ENCODE measurements at places on chromosomes 6 and 20.

DNA sequence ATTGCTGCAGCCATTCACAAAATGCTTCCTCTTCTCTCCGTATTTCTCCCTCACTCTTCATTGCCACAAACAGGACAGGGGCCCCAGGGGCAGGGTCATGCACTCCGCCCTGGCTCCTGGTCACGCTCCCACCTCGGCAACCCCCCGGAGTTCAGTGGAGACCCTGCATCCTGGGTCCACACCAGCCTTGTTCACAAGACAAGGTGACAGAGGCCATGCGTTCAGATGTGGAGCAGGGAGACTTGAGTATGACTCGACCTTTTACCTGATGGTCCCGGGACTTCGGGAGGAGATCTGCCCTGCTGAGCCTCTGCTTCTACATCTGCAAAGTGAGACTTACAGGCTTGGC is 49.4 kb downstream of the ANKRD60 start:
- no peak for DNase-seq

GRCh38 chr6:148818939-148819575 is 72.2 kb downstream of the UST start:
- DNase-seq, result no peak

GRCh38 chr20:51862796-51863195 is 60.5 kb upstream of the SALL4 start:
- DNase-seq, result no peak

GRCh38 chr6:10403385-10404106 is 11.3 kb downstream of the TFAP2A start:
- DNase-seq, result no peak

GRCh38 chr20:16942756-16943155 is 194.6 kb downstream of the OTOR start:
- no peak for DNase-seq

- DNase-seq, result no peak
Observed at GRCh38 chr20:44471481-44471882, 4.2 kb upstream of the TTPAL start.

GRCh38 chr6:37812841-37813240 is 6.7 kb upstream of the ZFAND3 start:
- DNase-seq, result no peak

- no peak for DNase-seq
Observed at GRCh38 chr6:67300430-67301040, 1334.5 kb upstream of the ADGRB3 start.

DNA sequence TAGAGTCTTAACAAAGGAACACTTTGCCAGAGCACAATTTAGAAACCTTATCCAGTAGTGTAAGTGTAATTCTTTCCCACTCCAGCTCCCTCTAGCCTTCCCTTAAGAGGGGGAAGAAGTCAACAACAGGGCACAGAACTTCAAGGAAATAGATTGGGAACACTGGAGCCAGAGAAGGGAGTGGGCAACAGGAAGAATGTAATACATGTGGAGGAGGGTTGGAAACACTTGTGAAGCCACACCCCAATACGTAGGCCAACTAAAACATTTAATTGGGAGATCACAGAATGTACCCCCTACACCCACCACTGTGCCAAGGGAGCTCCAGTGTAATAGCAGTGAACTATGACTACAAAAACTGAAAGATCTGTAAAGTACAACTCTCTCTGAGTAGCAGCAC is 735.7 kb upstream of the HS3ST5 start:
- DNase-seq, result no peak

DNA sequence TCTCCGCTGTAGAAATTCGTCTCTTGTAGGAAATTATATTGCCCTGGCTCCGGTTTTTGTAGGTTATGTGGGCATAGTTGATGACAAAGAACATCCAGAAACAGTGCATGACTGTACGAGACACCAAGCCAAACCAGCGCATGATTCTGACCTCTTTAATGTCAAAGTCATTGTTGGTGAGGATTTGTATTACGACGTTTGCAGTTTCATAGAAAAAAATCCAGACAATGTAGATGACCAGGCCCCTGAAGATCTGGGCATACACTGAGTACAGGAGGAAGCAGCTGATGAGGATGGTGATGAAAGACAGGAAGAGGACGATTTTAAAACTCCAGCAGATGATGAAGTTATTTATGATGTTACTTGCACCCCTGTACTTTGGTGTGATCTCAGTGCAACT is 39.1 kb upstream of the TBC1D22B start:
- no peak for DNase-seq

DNA sequence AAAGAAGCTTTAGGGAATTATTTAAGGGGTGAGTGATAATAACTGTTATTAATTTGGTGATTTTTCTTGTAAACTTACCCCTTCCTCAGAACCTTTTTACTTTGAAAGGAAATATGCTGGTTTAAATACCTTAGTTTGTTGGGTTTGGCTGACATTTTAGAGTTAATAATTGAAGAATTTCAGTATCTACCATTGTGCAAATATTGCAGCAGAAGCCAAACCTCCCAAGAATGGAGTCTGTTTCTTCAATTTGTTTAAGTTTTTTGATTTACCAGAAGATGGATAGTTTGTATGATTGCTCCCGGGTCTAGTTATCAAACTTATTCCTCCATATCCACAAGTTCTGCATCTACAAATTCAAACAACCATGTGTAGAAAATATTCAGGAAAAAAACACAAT is 77.1 kb downstream of the ATRN start:
- no peak for DNase-seq

GRCh38 chr20:3887876-3888620 is 1.1 kb upstream of the PANK2 start:
- DNase-seq, result no peak

DNA sequence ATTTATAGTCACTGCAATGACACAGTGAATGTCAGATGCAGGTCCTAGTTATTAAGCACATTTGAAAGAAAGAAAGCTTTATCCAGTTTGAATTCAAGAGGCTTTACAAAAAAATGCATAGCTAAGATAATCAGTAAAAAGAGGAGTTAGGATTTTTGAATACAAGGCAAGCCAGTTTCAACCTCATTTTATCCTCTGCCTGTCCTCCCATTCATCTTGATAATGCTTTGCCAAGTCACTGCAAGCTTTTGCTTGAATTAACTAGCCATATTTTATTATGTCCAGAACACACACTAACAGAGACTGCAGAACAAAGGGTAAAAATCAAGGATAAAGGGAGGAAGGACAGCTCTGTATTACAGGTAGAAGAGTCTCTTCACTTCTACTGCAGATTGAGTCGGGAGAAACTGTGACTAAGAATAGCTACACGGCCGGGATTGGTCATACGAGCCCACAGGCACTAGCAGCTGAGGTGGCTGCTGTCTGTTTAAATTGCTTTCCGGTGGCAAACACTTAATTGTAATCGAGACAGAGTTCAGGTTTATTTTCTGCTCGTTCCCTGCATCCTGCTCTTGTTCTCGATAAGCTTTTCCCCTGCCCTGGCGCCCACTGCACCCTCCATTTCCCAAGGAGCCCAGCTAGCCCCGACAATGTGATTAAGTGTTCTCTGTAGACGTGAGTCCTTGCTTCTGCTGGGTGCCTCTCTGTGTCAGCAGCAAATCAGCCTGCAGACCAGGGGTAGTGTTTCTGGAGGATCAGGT is 30.5 kb upstream of the AKAP12 start:
- no peak for DNase-seq

- DNase-seq, result no peak
Observed at GRCh38 chr20:1173698-1174097, 11.1 kb downstream of the TMEM74B start.

- DNase-seq, result no peak
Observed at GRCh38 chr6:143733510-143733909, 55.7 kb downstream of the PHACTR2 start.

- no peak for DNase-seq
Observed at GRCh38 chr20:62736407-62737071, 27.9 kb downstream of the NTSR1 start.

GRCh38 chr20:63402860-63403220 is 41.7 kb upstream of the CHRNA4 start:
- no peak for DNase-seq

DNA sequence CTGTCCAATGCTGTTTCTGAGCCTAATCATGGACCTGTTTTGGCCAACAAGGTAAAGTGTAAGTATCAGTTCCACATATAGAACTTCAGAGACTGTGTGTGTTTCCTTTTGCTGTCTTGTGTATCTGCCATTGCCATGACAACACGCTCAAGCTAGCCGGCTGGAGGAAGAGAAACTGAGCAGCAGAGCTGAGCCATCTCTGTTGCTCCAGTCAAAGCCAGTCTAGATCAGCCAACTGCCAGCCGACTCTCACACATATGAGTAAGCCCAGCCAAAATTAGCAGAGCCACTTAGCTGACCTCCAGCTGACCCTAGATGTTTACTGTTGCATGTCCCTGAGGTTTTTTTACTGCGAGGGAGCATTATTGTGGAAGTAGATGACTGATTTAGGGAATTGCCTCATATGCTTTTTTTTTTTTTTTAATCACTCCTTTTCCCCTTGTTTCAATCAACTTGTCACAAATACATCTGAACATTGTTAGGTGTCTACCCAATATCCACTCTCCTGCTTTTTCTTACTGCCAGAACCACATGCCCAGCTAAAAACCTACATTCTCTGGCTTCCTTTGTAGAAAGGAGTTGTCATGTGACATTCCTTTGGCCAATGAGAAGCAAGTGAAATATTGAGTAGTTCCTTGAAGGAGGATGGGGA is 304.3 kb upstream of the SUPT3H start:
- no peak for DNase-seq

DNA sequence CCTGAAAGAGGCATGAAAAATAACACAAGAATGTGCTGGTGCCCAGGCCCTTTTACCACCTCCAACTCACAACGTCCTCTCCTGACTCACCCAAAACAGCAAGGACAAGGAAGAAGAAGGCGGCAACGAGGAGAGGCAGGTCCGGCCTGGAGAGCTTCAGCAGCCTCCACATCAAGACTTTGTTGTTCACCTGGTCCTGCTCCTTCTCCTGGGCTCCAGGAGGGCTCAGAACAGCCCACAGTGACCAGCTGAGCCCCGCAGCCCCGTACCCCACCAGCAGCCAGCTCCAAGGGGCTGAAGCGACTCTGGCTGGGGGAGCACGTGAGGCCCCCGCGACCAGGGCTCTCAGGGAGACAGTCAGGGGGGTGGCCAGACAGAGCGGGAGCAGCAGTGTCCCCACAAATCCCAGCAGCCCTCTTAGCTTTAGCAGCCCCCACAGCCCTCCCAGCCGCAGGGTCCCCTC is 857 bp downstream of the TAP2 start:
- no peak for DNase-seq

- no peak for DNase-seq
Observed at GRCh38 chr6:145044641-145045246, 690.6 kb downstream of the EPM2A start.

DNA sequence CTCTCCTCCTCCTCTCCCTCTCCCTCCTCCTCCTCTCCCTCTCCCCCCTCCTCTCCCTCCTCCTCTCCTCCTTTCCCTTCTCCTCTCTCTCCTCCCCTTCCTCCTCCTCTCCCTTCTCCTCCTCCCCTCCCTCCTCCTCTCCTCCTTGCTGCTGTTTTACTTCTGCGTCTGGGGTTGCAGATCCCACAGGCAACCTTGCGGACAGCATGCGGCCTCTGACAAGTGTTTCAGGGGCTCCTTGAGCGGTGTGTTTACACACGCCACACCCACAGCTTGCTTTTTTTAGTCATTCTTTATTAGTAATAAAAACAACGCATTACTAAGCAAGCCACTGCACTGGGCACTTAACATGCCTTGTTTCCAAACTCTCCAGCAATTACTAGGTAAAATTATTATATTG is 81.9 kb downstream of the TFAP2C start:
- DNase-seq, result no peak

- no peak for DNase-seq
Observed at GRCh38 chr20:23325107-23325506, 25.5 kb upstream of the NXT1 start.

GRCh38 chr20:3059489-3059888 is 11.9 kb upstream of the OXT start:
- no peak for DNase-seq
